ENCODE measurements at places on chromosomes 7 and 10.

DNA sequence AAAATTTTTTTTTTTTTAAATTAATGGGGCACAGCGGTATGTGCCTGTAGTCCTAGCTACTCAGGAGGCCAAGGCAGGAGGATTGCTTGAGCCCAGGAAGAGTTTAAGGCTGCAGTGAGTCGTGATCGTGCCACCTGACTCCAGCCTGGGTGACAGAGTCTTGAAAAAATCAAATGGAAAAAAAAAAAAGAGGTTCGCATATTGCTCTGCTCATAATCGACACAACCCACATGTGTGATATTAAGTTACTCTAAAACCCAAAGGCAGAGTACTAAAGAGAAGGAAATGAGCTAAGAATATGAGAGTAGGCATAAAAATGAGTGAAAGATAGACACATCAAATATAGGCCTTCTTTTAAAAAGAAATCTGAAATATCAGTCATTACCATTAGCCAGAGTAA, 66.3 kb downstream of the IGF2BP3 start:
- no peak for DNase-seq

- no peak for DNase-seq
Observed at GRCh38 chr10:77261146-77261545, 376.5 kb downstream of the KCNMA1 start.

DNA sequence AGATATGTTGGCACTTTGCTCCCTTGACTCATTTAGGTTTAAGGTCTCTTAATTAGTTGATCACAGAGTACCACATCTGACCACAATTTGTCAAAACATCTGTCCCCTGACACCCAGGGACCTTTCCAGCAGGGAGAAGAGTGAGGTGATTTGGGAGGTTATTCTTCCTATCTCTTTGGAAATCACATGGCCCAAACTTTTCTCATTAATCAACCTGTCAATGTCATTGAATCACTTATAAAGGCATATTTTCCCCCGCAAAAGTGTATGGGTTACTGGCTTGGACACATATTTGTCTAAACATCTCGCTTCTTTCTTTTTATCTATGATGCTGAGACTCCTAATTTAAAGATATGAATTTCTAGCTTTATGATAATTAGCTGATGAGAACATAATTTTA, 92.4 kb upstream of the RPA3 start:
- no peak for DNase-seq

DNA sequence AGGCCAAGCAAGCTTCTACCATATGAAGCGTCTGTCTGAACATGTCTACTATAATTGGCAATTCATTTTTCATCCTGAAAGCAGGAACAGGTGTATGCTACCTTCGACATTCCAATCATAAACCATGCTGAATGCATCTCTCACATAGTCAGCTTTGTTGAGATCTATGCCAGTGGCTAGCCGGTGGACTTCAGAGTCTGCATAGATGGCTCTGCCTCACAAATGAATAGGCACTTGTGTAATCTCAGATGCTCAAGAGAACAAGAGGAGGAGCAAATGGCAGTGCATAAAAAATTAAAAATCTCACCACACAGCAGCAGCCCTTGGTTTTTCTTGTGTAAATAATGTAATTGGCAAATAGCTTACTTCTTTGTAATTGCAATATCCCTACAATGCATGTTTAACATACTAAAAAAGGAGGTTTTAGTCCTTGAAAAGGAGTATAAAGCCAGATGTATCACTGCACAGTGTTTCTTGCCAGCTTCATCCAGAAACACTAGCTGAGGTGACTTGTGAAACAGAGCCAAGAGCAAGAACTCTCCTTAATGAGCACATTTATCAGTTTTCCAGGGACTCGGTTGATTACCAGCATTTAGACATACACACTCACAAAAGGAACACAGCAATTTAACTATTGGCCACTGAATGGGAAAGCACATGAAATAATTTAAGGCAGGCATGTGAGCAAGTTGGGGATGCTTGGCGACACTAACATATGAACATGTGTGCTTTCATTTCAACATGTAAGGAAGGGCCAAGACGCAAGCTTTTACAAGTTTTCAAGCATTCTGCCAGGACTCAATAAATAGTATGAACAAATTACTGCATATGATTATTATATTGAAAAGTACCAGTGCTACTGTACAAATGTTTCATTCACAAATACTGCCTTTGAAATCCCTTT, 249.9 kb upstream of the PLXNA4 start:
- DNase-seq: no peak

- DNase-seq: no peak
Observed at GRCh38 chr7:1242606-1243289, 10.1 kb downstream of the UNCX start.

DNA sequence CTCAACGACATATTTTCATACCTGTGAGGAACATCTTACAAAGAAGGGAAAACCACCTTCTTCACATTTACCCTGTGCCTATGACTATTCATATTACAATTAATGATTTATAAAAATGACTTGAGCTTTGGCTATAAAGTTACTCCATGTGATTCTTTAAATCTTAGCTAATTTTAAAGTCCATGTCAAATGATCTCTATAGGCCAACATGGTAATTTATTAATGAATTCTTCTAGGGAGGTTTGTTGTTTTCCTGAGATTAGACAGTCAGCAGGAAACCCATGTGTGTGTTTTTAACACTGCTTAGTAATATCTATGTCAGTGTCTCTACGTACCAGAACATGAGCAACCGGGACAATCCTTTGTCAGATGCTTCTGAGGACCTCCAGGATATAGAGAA, 307.3 kb downstream of the IPMK start:
- DNase-seq: no peak

GRCh38 chr10:110487411-110488331, 10.0 kb upstream of the DUSP5 start:
- DNase-seq: no peak

DNA sequence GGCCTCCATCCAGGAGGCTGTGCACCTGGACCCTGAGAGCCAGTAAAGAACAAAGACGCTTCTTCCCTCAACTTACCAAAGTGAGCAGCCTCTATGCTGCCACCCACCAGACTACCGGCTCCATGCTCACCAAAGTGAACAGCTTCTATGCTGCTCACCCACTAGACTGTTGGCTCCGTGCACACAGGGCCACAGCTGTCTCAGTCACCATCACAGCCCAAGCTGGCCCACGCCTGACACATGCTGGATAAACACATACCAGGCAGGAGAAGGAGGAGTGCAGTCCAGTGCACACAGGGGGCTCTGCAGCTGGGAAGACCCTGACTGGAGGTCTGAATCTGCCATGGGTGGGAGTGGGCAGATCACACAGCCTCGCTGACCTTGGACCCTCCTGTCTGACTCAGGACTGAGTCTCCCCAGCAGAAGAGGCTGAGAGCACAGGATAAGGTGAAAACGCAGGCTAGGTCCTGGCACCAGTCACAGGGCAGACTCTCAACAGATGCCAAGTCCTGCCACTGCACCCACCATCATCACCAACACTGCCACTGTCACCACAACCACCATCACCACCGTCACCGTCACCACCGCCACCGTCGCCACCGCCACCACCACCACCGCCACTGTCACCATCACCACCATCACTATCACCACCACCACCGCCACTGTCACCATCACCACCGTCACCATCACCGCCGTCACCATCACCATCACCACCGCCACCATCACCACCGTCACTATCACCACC, 130.9 kb downstream of the MAD1L1 start:
- DNase-seq: no peak

GRCh38 chr10:115390607-115391006, 297.4 kb downstream of the ATRNL1 start:
- DNase-seq: no peak

All from CD4-positive, alpha-beta T cell treated with Interleukin-2 at 100 ng/mL for 4 hours (primary cell).